ENCODE measurements at places on chromosomes 1 and 21.

DNA sequence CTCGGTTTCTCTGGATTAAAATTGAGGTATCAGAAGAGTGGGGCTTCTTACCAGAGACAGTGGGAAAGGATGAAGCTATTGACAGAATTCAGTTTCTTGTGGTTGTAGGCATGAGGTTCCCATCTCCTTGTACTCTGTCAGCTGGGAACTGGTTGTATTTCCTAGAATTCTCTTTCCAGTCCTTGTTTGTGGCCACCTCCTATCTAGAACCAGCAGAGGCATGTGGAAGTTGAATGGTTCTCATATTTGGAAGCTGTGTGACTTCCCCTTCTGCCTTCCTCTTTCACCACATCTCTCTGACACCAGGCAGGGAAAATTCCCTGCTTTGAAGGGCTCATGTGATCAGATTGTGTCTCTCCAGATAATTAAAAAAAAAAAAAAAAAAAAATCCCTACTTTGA is 457.7 kb upstream of the ADAMTS5 start:
- DNase-seq: no peak

- DNase-seq: no peak
Measured at GRCh38 chr1:151970626-151971025, 23.0 kb downstream of the S100A10 start.

- no peak for DNase-seq
Measured at GRCh38 chr1:231517076-231517475, 11.4 kb upstream of the TSNAX start.

DNA sequence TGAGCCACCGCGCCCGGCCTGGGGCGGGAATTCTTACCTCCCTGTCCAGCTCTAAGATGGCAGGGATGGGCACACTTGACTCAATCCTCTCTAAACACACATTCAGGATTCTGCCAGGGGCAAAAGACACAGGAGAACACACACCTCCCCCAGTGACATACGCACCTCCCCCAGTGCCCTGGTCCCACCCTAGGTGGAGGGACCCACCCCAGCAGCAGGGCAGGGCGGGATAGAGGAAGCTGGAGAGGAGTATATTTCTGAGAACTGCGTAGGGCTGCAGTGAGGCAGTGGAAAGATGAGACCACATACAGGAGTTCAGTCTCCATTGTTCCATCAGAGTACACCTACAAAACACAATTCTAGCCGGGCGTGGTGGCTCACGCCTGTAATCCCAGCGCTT is 92.5 kb downstream of the SDCCAG8 start:
- DNase-seq: no peak

DNA sequence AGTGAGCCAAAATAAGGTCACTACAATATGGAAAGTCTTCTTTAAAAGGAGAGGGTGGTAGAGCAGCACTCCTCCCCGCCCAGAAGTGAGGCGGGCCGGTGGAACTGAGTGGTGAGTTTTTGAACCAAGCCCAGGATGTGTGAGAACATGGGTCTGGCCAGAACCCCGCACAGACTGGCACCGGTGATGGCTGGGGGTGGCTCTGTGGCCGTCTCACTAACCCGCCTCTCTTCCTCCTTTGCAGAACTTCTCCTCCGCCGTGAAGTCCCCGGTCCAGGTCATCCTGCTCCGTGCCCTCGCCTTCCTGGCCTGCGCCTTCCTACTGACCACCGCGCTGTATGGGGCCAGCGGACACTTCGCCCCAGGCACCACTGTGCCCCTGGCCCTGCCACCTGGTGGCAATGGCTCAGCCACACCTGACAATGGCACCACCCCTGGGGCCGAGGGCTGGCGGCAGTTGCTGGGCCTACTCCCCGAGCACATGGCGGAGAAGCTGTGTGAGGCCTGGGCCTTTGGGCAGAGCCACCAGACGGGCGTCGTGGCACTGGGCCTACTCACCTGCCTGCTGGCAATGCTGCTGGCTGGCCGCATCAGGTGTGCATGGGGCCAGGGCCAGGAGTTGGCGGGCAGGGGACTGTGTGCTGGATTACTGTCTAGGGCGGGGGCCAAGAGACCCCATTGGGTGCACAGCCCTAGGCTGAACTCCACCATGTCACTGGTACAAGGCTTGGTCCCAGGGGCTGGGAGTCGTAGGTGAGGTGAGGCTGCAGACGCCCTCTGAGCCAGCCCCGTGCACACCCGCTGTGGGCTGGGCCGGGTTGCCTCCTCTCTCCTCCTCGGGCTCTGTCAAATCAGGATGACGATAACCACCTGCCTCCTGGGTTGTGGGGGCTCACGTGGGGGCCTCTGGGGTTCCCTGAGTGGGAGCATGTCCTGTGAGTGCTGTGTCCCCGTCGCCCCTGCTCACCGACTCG is 12.4 kb downstream of the TMEM201 start:
- DNase-seq: no peak

DNA sequence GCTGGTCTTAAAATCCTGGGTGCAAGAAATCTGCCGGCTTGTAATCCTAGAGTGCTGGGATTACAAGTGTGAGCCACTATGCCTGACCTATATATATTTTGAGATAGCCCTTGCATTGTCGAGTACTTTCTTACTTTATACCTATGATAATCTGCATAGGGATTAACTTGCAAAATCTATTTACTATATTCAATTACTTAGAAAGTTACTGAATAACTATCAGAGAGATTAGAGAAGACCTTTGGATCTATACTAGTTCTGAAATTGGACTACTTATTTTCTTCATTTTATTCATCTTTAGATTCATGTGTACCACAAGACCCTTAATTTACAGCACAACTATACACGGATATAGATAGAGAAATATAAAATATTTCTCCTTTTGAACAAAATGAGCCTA is 1766.0 kb downstream of the NCAM2 start:
- DNase-seq: no peak

- DNase-seq: no peak
Measured at GRCh38 chr1:241271427-241271826, 85.6 kb downstream of the RGS7 start.

DNA sequence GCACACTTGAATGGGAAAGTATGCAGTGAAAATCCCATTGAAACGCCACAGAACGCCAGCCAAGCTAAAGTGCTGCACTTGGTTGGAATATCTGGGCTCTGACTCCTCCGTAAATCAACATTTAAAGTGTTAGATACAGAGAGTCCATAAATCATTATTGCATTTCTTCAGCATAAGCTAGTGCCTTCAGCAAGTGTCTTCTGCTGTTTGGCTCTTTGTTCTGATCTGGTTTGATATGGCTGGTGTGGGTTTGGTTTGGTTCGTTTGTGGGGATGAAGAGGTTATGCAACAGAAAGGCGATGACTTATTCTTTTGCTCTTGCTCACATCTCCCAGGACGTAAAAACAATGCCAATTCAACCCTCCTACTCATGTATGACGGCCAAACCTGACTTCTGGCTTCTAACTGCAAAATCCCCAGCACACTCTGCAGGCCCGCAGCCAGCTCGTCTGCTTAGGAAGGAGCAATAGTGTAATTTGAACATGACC is 121.8 kb upstream of the ERG start:
- no peak for DNase-seq

DNA sequence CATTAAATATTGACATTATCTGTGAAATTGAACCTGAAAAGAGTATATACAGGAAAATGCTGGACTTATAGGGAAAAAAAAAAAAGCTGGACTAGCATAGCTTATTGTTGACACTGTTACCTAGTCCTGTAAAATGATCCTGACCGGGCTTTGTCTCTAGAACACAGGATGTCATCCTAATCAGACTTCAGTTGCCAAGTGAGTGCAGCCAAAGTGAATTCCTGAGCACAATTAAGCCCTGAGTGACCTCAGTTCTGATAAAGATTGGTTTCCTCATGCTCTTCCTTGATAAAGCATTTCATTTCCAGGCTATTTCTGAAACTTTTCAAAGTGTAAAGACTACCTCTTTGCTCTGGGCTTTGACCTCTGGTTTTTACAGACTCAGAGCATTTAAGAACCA is 19.8 kb downstream of the SELP start:
- DNase-seq: no peak

DNA sequence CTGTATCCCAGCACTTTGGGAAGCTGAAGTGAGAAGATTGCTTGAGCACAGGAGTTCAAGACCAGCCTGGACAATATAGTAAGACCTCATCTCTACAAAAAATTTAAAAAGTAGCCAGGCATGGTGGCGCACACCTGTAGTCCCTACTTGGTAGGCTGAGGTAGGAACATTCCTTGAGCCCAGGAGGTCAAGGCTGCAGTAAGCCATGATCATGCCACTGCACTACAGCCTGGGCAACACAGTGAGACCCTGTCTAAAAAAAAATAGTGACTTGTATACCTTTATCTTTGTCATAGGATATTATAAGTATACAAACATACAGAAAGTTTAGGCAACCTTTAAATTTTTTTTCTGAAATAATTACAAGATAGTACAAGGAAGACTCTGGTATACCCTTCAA is 3.9 kb upstream of the FBXO28 start:
- no peak for DNase-seq

DNA sequence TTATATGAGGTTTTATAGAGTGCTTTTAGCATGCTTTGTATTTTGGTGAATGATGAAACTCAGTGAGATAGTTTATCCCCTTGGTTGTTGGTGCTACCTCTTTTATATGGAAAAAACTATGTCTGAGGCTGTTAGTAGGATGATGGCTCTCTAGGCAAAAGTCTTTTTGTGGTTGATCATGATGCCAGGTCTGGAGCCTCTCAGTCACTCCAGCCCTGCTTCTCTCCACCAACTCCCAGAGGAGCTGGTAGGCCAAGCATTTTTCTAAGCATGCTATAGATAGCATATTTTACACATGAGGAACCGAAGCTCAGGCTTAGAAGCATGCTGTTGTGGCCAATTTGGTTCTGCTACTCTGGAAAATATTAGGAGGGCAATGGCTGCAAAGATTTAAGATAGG is 82.2 kb downstream of the FMN2 start:
- no peak for DNase-seq

DNA sequence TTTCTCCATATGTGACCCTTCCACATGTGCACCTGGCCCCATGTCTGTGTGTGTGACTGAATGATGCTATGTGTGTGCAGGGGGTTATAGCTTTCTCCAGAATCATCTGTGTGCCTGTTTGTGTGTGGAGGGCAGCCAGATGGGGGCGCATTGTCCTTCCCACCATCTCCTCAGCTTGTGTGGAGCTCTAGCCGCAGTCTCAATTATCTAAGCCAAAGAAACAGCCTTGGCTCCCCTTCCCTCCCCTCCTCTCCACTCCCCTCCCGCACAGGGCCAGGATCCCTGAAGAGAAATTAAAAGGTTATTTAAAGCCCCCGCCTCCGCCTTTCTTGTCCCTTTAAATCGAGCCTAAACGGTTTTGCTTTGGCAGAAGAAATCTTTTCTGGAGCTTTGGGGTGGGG is 1.8 kb upstream of the DMBX1 start:
- DNase-seq: no peak

DNA sequence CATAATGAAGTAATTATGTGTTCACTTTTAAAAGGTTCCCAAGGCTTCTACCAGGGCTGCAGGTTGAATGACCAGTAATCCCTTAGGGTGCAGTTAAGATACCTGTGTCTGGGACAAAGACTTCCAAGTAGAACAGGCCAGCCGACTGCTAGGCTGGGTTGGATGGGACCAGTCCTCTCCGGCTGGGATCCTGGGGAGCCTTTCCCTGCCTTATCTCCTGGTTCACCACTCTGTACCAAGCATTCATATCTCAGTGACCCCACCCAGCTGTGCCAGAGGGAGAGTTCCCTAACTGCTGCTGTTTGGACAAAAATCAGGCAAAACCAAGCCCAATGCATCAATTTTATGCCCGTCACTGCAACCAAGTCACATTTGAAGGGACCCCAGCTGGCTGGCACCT is 116.2 kb upstream of the ATP1A1 start:
- DNase-seq: no peak

GRCh38 chr1:1768249-1768992 is 9.8 kb downstream of the NADK start:
- no peak for DNase-seq

- no peak for DNase-seq
Measured at GRCh38 chr1:109935451-109935900, 24.8 kb downstream of the CSF1 start.

GRCh38 chr1:78297836-78298235 is 192.9 kb upstream of the PTGFR start:
- DNase-seq: no peak

DNA sequence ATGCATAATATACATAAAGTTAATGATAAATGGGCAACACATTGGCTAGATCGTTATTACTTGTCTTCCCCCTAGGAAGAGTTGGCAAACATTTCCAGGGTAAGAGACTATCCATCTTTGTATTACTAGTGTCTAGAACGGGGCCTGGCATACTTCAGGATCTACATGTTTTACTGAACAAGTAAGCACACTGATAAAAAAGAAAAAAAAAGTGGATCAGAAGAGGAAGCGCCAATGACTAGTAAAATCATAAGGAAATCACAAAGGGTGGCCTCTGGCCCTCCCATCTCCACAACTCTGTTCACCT is 482 bp downstream of the TM2D1 start:
- no peak for DNase-seq

GRCh38 chr1:183543619-183544204 is 46.5 kb downstream of the NCF2 start:
- DNase-seq: no peak

DNA sequence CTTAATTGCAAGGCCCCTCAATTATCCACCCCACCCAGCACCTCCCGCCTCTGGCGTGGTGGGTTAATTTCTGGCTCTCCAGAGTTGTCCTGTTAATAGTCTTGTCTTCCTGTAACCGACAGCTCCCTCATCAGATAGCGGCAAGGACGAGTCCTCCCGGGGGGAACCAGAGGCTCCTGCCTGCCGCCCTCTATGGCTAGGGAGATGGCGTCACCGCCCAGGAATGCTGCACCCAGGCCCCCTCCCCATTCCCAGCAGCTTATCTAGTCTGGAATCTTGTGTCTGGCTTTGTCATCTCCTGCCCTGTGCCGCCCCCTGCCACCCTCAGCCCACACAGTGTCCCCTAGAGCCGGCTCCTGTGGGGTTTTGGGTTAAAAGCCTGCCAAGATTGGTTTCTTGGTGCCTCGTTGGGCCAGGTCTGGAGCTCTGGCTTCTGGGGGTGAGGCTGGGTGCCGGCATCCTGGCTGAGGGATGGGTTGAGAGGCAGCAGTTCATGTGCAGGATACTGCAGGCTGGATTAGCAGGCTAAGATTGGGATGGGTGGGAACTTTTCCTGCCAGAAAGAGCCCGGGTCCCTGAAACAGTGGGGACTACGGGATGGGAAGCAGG is 48.8 kb downstream of the EDN2 start:
- DNase-seq: no peak
